Sigmoid colon (tissue), 7 donors: ENCODE measurements at places on chromosomes 7 and 10.

- no peak overlapping the region for H3K4me3 ChIP-seq
- no peak overlapping the region for H3K27ac ChIP-seq
- H3K27me3 ChIP-seq: no peaks in the 10 kb centered on the region
- DNase-seq: peak; percentile 66
- no peaks in the 10 kb centered on the region for H3K36me3 ChIP-seq
Observed at GRCh38 chr7:151447312-151447711, 7.4 kb upstream of the CRYGN start.

DNA sequence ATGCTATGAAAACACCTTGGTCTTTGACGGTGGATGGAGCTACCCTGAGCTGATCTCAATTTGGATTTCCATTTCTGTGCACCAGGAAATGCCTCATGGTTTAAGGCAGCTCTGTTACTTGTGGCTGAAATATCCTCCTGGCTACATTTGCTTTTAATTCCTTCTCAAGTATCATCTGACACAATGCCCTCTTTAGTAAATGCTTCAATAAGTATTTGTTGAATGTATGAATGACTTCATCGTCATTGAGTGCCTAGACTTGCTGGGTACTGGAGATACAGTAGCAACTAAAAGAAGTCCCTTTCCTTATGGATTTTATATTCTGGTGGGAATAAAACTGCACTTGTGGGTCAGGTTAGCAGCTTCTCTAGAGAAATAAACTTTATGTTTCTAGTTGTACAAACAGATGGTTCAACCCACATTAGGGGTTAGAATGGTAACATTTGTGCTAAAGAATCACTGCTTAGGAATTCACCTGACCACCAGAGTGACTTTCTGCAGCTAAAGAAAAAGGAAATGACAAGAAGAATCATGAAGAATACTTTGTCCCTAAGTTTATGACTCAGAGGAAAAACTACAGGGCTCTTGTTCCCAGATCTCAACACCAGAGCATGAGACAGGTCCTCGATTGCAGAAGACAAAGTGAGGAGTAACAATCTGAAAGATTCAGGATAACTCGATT, 21.8 kb upstream of the SMNDC1 start:
- no peak for DNase-seq
- H3K4me1 ChIP-seq: no peaks in the 10 kb centered on the region
- H3K4me3 ChIP-seq: no peak overlapping the region
- H3K27me3 ChIP-seq: no peaks in the 10 kb centered on the region
- no peaks in the 10 kb centered on the region for H3K36me3 ChIP-seq

DNA sequence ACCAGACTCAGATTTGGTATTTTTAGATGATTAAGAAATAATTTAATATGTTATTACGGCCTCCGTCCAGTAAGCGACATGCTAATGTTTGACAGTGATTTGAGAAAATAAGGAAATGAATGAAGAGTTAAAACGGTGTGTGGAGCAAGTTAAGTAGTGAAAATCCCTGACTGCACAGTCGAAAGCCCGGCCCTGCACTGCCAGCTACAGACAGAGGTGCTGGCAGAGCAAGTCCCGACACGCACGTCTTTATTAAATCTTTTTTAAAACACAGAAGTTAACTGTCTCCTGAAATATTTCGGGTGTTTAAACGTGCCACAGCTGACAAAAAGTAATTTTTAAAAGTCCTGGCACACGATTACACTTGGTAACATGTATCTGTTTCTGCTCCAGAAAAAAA, 293.4 kb upstream of the RNF32 start:
- H3K27me3 ChIP-seq: no peaks in the 10 kb centered on the region
- DNase-seq: no peak
- no peak overlapping the region for H3K4me3 ChIP-seq
- H3K27ac ChIP-seq: no peak overlapping the region
- H3K36me3 ChIP-seq: no peaks in the 10 kb centered on the region
- H3K4me1 ChIP-seq: no peaks in the 10 kb centered on the region

- no peaks in the 10 kb centered on the region for H3K36me3 ChIP-seq
- H3K27me3 ChIP-seq: no peaks in the 10 kb centered on the region
Observed at GRCh38 chr7:84384417-84384816, 189.8 kb upstream of the SEMA3A start.
